ENCODE measurements at places on chromosomes 7 and 10.

- DNase-seq = no peak
Measured at GRCh38 chr10:49760789-49761188, 1.3 kb downstream of the OGDHL start.

DNA sequence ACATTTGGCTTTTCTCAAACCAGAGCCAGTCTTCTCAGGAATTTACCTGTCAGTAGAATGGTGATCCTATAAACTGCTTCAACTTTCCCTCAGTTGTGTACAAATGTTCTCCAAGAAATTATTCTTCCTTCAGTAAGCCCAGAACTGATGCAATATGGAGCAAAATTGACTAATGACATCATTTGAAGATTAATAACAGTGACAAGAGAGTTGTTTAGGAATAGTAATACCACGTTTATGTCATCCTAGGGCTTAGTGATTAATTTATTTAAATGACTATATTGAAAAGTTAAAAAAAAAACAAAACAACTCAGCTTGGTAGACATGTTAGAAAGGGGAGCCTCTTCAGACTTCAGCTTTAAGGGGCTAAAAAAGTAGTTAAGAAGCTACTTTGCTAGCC lies 933.2 kb downstream of the GATA3 start:
- no peak for DNase-seq

DNA sequence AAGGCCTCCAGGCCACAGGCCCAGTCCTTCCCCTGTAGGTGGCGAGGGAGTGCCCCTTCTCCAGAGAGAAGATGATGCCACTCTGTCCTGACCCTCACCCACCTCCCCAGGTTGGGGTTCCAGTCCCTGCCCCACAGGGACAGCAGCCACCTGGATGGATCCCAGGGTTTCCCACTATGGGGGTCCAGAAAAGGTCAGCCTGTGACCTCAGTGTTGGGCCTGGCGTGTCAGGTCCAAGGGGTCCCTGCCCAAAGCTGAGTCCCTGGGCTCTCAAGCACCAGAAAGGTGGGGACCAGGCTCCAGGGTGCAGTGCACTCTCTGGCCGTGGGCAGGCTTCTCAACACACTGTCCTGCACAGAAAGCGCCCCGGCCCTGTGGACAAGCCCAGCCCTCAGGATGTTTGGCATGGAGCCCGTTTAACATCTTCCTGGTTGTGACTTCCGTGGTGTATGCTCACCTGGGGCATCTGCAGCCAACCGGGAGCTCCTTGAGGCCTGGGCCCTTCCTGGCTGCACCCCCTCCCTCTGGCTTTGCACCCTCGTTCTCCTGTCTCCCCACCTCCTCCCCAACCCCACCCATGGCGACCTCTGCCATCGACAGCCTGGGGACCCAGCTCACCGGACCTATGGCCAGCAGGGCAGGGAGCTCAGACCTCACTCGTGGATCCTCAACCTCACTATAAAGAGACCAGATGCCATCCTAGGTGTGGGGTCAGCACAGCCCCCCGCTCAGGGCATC lies 58.3 kb upstream of the PPP2R2D start:
- peak; percentile 7 for DNase-seq

DNA sequence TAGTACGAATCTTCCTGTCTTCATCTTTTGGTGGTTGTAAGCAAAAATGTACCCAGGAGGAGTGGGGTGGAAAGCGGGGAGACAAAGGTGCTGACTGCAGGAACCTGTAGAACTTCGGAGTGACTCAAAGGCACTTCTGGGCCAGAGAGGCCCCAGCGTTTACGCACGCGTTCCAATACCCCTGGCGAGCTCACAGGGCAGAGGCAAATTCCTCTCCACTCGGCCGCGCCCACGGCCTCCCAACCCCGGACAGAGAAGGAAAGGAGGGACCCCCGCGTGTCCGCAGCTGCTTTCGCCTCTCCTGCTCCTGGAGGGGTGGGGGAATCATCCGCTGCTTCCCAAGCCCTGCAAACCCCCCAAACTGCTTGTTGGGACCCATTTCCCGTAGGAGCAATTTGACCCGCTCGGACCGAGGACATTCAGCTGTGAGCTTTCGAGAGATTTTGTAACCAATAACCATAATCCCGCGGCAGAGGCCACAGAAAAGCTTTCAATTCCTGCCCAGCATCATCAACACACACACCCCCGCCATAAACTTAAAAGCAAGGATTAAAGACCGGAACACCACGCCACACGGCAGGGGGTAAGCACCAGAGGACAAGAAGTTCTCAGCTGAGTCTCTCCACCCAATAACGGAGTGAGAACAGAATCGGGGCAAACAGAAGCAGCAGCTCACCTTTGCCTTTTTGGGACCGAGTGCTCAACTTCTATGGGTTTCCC lies 2.3 kb downstream of the IGF2BP3 start:
- DNase-seq = no peak

GRCh38 chr10:91340613-91341362 lies 69.4 kb upstream of the HECTD2 start:
- no peak for DNase-seq

DNA sequence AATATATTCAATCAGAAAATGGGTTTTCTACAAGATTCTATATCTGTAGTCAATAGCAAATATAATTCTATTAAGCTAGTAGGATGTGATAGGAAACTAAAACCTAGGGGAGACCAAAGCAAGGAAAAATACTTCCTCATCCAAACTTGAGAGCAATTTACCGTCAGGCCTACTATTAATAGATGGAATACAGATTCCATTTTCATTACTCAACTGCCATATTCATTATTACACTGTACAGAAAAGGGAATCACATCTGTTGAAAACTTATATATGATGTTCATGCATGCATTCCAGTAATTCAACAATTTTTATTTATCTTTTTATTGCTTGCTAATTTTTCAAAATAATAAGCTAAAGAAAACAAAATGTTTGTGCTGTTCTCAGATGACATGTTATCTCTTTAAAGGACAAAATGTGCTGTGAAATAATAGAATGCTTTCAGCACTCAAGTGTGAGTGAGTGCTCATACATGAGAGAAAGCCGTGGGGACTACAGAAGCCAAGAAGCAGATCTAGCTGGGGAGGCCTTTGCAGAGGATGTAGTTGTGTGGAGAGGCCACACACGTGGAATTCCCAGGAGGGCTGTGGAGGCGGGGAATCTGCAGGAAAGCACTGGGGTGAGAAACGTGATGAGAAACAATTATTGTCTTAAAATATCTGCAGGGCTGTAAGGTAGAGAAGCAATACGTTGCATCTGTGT lies 110.0 kb downstream of the EGFR start:
- no peak for DNase-seq

DNA sequence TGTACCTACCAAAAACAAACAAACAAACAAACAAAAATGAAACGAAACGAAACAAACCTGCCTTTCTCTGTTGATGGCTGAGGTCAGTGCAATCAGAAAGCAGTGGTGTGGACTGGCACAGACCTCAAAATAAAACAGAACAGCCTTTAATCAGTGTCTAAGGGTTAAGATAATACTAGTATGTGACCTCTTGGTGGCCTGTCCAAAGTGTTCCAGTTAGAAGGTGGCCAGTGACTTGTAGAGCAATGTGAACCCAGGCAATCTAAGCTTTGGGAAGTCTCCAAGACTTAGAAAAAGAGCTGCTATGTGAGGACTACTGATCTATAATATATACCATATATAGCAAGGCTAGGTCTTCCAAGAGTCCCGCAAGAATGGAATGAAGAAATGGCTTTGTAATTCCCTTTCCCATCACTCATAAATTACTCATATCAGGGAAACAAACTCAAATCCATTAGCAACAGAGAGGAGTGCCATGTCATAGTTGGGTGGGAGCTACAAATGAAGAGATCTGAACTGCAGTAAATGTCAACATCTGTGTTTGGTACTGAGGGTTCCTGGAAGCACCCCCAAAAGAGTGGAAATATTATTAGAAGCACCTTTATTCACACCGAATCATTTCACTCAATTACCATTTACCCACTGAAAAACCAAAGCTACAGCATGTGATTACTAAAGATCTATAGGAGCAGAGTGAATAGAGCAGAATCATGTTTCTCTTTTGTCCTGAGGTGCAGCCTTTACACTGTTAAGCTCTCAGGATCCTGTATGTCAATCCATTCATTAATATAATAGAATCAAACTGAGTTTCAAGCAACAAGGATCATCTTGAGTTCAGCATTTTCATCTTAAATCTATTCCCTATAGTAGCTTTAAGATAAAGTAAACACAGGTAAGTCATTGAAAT lies 28.0 kb downstream of the ABLIM1 start:
- DNase-seq = no peak

DNA sequence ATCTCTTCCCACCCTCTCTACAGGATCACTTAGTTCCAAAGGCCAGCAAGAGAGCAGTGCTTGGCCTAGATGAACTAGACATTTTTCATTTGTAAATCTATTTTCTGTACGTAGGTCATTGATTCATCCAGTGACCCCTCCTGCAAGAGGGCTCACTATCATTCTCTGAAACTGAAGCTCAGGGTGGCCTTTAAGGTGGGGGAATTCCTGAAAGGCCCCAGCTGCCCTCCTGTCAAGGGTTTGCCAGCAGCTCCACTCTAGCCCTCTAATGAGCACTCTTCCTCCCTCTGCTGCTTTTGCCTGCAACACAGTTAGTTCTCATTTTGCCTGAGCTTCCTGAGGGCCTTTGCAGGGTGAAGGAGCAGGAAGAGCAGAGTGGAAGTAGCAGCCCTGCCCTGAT lies 41.2 kb downstream of the LRRC18 start:
- DNase-seq = no peak

GRCh38 chr7:130940907-130941306 lies 206.9 kb upstream of the KLF14 start:
- no peak for DNase-seq

DNA sequence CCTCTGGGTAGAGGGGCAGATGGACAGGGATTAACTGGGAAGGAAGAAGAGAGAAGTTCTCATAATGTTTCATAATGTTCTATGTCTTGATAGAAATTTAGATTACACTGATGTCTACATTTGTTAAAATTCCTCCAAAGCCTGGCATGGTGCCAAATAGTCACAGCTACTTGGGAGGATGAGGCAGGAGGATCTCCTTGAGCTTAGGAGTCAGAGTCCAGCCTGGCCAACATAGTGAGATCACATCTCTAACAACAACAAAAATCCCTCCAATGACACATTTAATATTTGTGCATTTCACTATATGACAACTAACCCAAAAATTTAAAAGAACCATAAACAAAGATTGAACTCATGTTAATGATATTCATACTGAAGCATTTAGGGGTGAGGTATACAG lies 33.0 kb upstream of the PPP1R3C start:
- no peak for DNase-seq

GRCh38 chr10:80144696-80145131 lies 12.2 kb downstream of the PLAC9 start:
- no peak for DNase-seq

DNA sequence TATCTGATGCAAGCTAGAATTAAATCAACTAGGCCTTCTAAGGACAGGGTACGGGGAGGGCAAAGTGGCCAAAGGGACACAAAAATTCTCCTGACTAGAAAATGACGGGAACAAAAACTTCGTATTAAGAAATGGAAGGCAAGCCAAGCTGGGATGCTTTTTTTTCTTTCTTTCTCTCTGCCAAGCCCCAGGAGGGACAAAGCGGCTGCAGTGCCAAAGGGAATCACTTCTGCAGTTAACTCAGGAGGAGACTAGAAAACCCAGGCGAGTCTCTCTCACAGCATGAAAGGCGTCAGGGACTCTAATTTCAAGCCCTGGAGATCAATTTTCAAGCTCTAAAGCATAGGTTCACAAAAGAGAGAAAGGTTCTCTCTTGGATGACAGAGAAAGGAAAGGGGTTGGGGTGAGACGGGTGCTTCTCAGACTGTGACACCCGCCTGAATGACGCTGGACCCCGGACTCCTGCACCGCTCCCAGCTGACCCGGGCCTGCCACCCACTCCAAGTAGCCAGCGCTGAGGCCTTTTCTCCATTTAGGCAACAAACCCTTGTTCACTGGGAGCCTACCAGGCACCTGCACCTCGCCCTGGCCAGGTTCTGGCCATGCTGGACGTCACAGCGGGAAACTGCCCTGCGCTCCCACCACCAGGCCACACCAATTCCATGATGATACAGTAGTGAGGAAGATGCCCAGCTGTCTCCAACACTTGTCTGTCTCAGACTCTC lies 56.5 kb downstream of the KIAA1549 start:
- no peak for DNase-seq

- no peak for DNase-seq
Measured at GRCh38 chr10:116073510-116073909, 199.5 kb downstream of the GFRA1 start.

All from T-helper 1 cell (primary cell).